ENCODE measurements at places on chromosomes 16 and 17. TPM values are rescaled to one million over a fixed set of nuclear protein-coding genes. Genes with fewer than 3 reads are reported as not detected.
A peak's percentile ranks its signal among the peaks of the same experiment; 100 is the strongest.

- no peak for DNase-seq
Measured at GRCh38 chr16:17643935-17644334, 173.2 kb upstream of the XYLT1 start.

DNA sequence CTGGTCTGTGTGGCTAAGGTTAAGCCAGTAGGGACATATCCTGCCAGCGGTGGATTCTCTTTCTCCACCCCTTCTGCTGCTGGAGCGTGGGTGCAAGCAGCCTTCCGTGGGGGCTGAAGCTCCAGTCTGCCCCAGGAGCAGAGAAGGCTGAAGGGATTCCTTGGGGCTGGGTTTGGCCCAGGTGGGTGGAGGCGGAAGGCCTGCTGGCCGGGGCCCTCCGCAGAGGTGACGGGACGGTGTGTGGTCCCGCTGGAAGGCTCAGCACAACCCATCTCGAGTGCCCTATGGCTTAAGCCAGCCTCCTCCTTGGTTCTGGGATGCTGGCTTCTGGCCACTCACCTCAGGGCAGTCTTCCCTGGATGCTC is 13.1 kb downstream of the TIMM22 start:
- DNase-seq = no peak

The BCL6B gene
- 0.48 TPM for total RNA-seq

The NPIPA3 gene
- not detected for total RNA-seq

GRCh38 chr17:81683208-81683583 is 401 bp downstream of the ARL16 start:
- no peak for DNase-seq

DNA sequence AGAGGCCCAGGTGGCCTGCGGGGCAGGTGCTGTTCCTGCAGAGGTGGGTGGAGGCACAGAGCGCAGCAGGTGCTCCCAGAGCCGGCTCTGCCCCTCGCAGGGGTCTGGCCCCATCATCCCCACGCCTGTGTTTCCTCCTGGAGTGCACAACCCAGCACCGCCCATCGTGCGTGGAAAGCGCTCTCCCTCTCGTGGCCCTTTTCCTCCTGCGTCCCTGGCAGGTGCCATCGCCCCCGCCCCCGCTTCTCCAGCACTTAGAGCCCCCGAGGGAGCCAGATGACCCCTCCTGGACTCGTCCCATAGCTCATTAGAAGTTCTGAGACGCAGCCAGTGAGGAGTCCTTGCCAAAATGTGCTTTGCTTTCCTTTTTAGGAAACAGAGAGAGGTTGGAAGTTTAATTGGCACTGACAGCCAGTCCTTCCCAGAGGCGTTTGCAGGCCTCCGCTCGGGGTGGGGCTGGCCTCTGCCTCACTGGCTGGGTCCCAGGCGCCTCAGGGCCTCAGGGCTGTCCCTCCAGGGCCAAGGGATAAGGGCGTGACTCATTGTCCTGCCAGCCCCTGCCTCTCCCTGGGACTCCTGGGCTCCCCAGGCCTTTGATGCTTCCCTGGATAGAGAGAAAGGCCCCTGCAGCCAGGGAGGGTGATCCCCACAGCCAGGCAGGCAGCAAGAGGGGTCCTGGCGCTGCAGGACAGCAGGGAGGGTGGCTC is 32.2 kb upstream of the CHMP6 start:
- DNase-seq = no peak

The HSD17B1 gene
- 0.90 TPM for total RNA-seq

DNA sequence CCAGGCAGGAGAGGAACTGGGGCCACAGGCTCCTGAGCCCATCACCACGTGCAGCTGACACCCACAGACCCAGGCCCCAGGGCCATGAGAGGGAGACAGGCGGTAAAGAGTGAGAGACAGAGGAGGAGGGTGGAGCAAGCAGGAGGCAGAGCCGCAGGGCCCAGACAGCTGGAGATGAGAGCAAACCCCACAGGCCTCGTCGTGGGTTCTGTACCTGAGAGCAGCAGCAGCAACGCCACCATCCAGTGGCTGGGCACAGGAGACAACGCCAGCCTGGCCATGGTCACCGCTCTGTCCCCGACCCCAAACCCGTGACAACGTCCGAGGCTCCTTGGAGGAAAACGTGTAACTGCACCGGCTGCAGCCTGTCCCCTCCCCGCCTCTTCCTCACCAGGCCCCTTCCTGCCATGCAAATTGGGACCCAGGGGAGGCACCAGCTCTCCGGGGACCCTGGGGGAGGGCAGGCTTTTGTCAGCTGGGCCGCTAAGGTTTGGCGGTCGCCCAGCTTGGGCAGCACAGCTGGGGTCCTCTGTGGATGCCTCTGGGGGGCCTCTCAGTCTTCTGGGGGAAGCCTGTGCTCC is at the start of gene CD79B:
TSS of gene CD79B (minus strand) at position 351 of the 581 bp plus-strand sequence. CDS start at position 281, 70 bp downstream.
- DNase-seq = no peak

The SP2 gene
- 13.5 TPM for total RNA-seq

The TBC1D26 gene
- 0.85 TPM for total RNA-seq

The DNAH2 gene
- total RNA-seq = 10.6 TPM

GRCh38 chr17:57084802-57085447 is at the start of gene AKAP1:
Gene AKAP1, plus strand, starts transcription at chr17:57085246. Its CDS starts 20,219 bp downstream, at chr17:57105465.
- DNase-seq = peak; percentile 86

The KLHL11 gene
- total RNA-seq = 14.5 TPM

The BAIAP3 gene
- total RNA-seq = 47.3 TPM
